ENCODE measurements at places on chromosomes 2 and 18. TPM values are rescaled to one million over a fixed set of nuclear protein-coding genes. Genes with fewer than 3 reads are reported as not detected.

- DNase-seq, result no peak
Measured at GRCh38 chr2:156456616-156457015, 20.4 kb downstream of the GPD2 start.

- no peak for DNase-seq
Measured at GRCh38 chr18:26729008-26729407, 136.5 kb downstream of the AQP4 start.

GRCh38 chr2:151669585-151670081 is 64.6 kb downstream of the NEB start:
- DNase-seq, result no peak

GRCh38 chr2:156505696-156506095 is 69.5 kb downstream of the GPD2 start:
- DNase-seq, result no peak

DNA sequence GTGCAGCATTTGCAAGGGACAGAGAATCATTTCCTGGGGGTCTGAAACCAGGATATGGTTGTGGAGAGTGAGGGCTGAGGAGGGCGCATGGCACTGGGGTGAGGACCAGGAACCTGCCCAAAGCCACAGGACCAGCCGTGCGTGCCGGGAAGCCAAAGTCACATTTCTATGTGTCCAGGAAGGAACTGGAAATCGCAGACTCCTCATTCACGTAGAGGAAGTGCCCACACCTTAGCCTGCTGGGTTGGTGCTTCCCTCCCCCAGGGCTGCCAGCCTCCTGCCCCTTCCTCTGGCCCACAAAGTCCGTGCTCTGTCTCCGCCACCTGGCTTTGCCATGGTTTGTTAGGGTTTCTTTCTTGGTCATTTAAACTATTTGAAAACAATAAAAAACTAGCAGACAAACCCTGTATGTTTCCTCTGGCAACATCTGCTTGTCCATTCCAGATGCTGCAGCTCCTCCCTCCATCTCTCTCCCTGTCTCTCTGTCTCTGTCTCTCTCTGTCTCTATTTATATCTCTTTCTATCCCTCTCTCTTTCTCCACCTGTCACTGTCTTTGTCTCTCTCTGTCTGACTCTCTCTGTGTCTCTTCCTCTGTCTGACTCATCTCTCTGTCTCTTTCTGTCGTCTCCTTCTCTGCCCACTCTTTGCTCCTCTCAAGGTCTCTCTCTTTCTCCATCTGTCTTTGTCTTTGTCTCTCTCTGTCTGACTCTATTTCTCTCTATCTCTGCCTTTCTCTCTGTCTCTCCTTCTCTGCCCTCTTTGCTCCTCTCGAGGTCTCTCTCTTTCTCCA is 163.2 kb upstream of the TPO start:
- DNase-seq, result no peak

DNA sequence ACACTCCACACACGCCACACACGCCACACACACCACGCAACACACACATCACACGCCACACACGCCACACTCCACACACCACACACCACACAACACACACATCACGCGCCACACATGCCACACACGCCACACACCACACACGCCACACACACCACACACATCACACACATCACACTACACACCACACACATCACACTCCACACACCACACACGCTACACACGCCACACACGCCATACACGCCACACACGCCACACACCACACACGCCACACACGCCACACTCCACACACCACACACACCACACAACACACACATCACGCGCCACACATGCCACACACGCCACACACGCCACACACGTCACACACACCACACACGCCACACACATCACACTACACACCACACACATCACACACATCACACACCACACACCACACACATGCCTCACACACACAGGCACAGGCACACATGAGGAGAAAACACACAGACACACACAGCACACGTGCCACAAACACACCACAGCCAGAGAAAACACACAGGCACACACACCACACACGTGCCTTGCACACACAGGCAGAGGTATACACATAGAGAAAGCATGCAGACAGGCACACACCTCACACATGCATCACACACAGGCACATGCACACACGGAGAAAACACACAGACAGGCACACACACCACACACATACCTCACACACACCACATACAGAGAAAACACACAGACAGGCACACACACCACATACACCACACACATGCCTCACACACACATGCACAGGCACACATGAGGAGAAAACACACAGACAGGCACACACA is 241.5 kb upstream of the MYT1L start:
- DNase-seq, result no peak

- no peak for DNase-seq
Measured at GRCh38 chr2:122562775-122563174, 807.3 kb downstream of the TSN start.

DNA sequence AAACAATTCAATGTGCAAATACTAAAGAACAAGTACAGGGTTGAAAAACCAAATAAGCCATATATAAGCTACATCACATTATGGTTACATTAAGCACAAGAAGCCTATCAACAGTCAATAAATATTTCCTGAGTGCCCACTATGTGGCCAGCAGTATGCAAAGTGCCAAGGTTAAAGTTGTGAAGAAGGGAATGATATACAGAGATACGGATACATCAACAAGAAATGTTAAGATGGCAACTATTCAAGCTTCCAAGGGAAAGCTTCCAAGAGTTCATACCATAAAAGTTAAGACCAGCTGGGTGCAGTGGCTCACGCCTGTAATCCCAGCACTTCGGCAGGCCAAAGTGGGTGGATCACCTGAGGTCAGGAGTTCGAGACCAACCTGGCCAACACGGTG is 14.0 kb downstream of the DYM start:
- no peak for DNase-seq

DNA sequence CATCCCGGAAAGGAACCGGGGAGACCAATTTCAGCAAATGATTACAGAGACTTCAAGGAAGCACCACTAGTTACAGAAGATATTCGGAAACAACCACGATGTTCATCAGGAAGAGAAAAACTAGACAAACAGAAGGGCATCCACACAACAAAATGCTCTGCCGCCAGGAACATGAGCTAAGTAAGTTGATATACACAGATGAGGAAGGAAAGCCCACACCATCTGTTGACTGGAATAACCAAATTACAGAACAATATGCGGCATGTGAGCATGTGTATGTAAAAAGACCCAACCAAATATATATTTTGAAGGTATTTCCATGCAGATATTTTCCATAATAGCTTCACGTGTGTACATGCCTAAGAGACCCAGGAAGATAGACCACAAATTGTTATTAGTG is 47.0 kb downstream of the ACKR3 start:
- no peak for DNase-seq

Gene ZC3H6
- 6.8 TPM for total RNA-seq

Gene PSD4
- 1.9 TPM for total RNA-seq

Gene SPAG16
- total RNA-seq, result 14.4 TPM

Measured in endothelial cell (in vitro differentiated cells).